ENCODE measurements at places on chromosomes 6 and 20.

DNA sequence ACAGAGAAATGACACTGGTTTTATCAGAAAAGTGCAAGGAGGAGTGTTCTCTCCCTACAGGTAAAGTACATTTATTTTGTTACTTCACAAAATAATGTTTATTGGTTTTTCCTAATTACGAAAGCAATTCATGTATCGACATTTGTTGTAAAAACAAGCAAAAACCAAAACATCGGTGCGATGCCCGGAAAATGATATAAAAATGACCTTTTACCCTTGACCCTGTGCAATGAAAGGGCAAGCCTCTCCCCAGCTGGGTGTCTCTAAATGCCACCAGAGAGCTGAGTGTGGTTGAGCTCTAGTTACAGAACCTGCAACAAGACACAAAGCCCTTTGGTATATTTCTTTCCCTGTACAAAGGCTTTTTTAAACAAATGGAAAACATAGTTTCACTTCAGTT, 65.4 kb downstream of the CD164 start:
- no peak for DNase-seq

- no peak for DNase-seq
These were observed 149.5 kb upstream of the RPS6KA2 start for GRCh38 chr6:166776571-166776970.

DNA sequence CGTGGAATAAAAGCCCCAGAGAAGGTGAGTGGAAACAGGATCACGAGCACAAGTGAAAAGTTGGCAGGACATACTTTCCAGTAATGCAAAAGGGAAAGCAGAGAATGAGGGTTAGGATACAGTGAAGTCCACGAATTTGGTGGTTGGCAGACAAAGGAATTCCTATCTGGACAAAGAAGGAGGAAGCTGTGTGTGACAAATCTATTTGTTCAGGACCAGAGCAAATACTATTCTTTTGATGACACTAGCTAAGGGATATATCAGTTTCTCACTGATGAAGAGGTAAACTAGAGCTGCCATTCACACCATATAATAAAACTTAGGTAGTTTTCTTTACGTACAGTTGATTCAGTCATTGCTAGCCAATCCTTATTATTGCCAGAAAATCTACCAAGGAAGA, 156.8 kb upstream of the GRIK2 start:
- DNase-seq = no peak

- DNase-seq = no peak
These were observed 110.4 kb downstream of the BANF2 start for GRCh38 chr20:17810062-17810631.

DNA sequence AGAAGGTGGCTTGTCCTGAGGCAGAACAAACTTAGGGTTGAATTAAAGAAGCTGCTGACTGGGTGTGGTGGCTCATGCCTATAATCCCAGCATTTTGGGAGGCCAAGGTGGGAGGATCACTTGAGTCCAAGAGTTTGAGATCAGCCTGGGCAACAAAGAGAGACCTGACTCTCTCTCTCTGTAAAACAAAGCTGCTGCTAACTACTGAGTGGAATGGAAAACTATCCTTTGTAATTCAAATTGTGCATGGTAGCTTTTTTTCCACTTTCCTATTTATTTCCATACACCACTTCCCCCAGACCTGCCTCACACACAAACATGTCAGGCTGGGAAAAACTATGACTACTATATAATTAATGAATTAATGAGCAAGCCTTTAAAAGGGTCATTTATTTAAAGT, 437.1 kb downstream of the CDC5L start:
- DNase-seq = no peak

DNA sequence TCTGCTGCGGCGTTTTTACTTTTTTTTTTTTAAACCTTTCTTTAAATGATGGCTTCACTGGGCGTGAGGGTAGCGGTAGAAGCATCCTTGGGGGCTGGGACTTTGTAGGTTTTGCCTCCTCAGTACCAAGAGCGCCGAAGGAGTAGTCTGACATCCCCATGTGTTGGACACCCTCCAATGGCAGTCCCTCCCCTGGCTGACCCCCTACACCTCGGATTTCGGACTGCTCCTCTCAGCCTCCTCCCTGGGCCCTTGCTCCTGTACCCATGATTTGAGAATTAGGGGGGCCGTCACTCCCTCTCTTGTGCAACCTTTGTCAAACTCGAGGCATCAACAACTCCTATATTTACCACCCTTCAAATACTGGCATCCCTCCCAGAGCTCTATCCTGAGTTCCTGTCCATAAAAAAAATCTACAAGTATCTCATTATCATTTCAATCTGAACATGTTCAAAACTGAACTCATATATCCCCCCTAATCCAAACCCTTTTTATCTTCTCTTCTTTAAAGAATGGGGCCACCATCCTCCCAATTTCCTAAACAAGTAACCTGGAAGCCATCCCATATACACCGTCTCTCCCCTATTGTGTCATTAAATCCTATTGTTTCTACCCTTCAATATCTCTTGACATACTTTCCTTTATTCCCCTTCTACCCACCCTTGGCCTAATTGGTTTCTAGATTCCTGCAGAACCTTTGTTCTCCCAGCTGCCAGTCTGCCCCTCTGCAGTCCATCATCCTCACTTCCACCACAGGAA, 1.2 kb upstream of the ARFGEF3 start:
- no peak for DNase-seq

DNA sequence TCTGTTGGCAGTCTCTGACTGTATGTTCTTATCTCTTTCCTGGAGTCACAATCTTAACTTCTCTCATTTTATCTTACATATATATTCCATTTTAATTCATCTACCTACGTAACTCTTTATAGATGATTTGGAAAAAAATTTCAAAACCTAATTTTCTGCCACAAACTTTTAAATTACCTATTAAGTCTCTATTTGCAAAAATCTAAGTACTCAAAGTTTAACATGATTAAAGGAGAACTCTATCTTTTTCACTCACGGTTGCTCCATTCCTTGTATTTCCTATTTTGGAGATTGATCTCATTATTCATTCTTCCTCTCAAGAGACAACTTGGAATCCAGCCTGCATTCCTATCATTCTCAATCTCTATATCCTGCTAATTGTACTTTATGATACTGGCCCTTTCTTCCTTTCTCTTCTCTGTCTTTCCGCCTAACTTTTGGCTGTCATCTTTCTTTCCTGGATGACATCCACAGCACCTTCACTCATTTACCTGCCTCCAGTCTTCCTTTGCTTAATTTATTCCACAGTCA, 1071.1 kb upstream of the CITED2 start:
- DNase-seq = no peak

Data from nucleus accumbens (tissue), 56 donors.